ENCODE measurements at places on chromosomes 2 and 18.

- peaks cover 12% of the 10 kb centered on the region for H3K27me3 ChIP-seq
- DNase-seq: peak; percentile 49
- H3K4me3 ChIP-seq: peak overlapping the region; percentile 66
- H3K36me3 ChIP-seq: peaks cover 3% of the 10 kb centered on the region
- H3K27ac ChIP-seq: no peak overlapping the region
These were observed 483 bp upstream of the FHL2 start for GRCh38 chr2:105399207-105399861.

DNA sequence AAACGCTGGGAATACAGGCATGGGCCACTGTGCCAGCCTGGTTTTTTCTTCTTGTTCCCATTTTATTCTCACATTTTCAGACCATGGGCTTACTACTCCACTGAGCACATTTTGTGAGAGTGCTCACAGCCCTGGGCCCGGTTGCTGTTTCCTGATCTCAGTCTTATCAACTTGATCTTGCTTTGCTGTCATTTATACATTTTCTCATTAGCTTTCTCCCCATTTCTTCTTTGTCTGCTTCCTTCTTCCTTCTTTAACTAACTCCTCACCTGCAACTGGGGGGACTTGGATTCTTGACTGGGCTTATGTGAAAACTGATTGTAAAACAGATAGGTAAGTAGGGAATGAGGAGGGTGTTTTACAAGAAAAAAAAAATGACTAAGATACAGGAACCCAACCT, 117.3 kb downstream of the PLB1 start:
- H3K4me1 ChIP-seq: no peaks in the 10 kb centered on the region
- no peak overlapping the region for H3K4me3 ChIP-seq
- H3K27ac ChIP-seq: no peak overlapping the region
- H3K36me3 ChIP-seq: no peaks in the 10 kb centered on the region

GRCh38 chr2:18403921-18404522, 156.4 kb downstream of the RDH14 start:
- H3K27me3 ChIP-seq: no peaks in the 10 kb centered on the region
- H3K4me1 ChIP-seq: no peaks in the 10 kb centered on the region
- no peaks in the 10 kb centered on the region for H3K36me3 ChIP-seq
- no peak overlapping the region for H3K27ac ChIP-seq

GRCh38 chr2:222088561-222088960, 210.2 kb downstream of the PAX3 start:
- H3K27me3 ChIP-seq: no peaks in the 10 kb centered on the region
- no peaks in the 10 kb centered on the region for H3K4me1 ChIP-seq

DNA sequence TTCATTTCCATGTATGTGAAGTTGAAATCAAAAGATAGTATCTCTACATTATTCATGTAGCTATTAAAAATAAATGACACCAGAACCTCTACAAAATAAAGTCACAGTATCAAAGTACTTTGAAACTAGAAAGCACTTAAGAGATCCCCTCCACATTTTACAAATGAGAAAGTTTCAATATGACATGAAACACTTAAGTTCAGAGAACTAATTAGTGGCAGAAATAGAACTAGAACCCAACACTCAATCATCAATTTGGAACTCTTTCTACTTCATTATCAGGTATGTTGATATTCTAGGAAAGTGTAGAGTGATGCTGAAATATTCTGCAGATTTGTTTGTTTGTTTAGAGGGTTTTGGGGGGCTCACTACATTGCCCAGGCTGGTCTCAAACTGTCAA, 145.6 kb downstream of the MEMO1 start:
- no peak for DNase-seq
- H3K36me3 ChIP-seq: no peaks in the 10 kb centered on the region
- no peaks in the 10 kb centered on the region for H3K27me3 ChIP-seq
- H3K4me1 ChIP-seq: no peaks in the 10 kb centered on the region
- H3K4me3 ChIP-seq: no peak overlapping the region
- H3K27ac ChIP-seq: no peak overlapping the region
